H7 (cell line): ENCODE measurements at places on chromosomes 5 and 9. TPM values are rescaled to one million over a fixed set of nuclear protein-coding genes. Genes with fewer than 3 reads are reported as not detected.

NIPAL4 gene
- not detected in 2 replicates for total RNA-seq

ADAM19 gene
- 37.7 and 53.1 TPM in 2 replicates for total RNA-seq

WNT8A gene
- total RNA-seq = 7.5 and 13.2 TPM in 2 replicates

PPIC gene
- total RNA-seq = 12.6 and 13.0 TPM in 2 replicates

SYK gene
- total RNA-seq = 0.38 and 2.7 TPM in 2 replicates

NUTM2F gene
- total RNA-seq = 0.69 TPM in 1 of 2 replicates, not detected in the other

WDR38 gene
- not detected in 2 replicates for total RNA-seq

DNA sequence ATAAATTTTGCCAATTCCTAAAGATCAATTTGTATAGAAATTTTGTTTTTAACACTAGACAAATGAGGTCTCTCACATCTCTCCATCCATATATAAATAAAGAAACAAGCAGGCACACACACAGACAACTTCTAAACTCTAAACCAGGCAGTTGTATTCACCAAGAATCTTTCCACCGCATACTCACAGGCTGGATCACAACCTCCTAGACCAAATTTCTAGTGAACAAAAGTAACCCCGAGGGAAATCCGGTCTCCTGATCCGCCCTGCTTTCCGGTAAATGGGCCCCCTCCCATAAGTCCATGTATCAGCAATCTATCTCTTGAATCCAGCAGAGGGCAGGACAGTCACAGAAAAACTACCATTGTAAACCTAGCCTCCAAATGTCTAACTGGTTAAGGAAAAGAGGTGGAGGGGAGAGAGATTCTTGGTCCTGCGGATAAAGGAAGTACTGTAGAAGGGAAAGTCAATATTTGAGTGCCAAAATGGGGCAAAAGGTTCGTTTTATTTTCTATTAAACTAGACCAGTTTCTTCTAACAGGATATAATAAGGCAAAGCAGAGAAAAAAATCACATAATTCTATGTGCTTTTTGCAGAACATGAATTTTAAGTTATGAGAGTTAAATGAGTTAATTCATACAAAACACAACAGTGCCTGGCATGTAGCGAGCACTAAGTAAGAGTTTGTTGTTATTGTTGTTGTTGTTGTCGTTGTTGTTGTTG, 4.8 kb upstream of the SMU1 start:
- peak; percentile 87 for DNase-seq

GRCh38 chr9:111147041-111147440, 108.8 kb upstream of the LPAR1 start:
- DNase-seq = no peak

DNA sequence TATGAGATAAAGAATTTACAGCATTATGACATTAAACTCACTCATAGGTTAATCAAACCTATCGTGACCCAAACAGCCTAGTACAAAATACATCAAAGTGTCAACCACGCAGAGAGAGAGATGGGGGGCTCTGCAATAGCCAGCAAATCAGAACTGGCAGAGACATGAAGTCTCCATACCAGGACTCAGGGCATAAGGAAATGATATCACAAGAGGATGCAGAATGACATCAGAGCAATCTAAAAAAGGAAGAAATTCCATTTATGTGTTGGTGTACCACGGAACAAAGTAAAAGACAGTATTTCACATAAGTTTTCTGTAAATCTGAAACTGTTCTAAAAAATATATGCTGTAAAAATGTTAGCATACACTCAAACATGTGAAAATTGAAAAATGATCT, 24.6 kb downstream of the BICD2 start:
- no peak for DNase-seq

DNA sequence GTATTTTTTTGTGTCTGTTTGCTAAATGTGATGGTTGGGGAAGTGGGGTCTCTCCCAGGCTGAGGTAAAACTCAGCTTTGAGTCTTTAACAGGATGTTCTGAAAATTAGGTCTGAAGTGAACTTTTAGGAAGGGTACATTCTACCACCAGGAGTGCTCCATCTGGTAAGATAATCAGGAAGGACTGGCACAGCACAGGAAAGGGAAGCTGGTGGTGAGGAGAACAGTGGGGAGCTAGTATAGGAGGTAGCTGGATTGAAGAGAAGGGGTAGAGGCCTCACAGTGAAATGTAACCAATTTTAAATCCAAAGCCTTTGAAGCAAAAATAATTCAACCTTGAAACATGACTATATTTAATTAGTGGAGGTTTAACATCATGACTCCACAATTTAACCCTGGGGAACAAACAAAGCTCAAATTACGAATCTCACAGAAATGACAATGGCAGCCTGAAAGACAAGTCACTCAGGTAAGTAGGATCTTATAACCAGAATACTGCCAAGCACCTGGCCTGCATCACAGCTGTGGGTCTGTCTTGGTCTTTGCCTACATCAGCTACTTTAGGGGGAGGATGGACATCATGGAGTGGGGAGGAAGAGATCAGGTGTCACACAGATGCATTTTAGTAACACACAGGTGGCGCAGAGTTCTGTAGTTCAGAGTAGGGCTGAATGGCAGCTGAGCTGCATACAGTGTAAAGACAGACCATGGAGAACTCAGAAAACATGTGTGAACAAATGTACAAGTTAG, 445.3 kb downstream of the DMRT2 start:
- no peak for DNase-seq

DNA sequence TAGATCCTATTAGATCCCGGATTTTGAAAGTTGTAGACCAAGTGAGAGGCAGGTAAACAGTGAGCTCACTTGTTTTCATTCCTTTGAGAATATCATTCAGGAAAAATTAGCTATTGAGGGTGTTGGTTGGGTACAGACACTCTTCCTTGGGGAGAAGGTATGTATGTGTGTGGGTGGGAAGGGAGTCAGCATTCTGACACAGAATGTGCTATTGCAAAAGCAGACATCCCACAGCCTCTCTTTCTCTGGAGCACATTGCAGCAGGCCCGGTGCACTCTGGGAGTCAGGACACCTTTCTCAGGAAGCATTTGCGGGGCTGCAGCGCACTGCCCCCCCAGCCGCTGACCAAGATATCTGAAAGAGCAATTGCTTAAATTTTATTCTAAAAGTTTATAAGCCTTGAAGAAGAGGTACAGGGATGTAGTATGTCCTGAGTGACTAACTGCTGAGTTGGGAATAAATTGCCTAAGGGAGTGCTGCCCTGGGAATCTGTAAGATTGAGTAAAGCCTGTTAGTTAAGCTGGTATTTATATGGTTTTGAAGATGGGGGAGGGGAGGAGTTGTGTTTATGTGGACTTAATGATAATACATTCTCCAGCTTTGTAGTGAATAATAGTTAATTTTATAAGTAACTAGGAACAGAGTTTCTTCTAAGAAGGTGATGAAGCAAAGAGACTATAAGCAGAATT, 5.2 kb downstream of the TNFAIP8 start:
- DNase-seq = no peak

DNA sequence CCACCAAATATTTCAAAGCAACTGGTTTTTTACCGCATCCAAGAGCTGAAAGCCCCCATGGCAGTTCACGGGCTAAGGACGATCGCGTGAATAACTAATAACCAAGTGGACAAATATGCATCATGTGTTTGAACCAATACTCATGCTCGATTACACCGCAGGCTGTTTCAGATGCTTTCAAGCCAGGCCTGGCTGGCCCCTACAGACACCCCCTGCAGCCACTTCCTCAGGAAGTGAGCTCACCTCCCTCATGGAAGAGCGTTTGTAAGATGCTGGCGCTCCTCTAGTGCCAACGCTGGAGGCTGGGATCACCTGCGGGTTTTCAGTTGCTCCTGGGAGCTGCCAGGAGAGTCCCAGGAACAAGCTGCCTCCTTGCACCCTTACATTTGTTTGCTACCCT, 53.9 kb upstream of the PTCH1 start:
- peak; percentile 52 for DNase-seq

- no peak for DNase-seq
Observed at GRCh38 chr5:14945450-14945849, 73.9 kb upstream of the ANKH start.

DNA sequence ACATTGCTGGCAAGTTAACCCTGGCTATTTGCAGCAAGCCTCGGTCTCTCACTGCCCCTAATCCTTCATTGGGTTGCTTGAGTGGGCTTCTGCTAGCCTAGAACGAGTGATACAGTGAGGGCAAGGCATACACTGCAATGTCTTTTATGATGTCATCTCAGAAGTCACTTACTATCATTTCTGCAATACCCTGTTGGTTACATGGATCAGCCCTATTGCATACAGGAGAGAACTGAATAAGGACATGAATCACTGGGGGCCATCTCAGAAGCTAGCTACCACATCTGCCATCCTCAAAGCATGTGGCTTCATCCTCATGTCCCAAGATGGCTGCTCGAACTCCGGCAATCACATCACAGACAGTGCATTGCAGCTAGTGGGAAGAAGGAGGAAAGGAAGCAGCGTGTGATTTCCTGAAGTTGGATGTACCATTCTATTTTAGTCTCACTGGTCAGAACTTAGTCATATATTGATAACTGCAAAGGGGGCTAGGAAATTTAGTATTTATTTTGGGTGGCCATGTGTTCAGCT, 33.3 kb upstream of the CDKN2AIPNL start:
- DNase-seq = no peak

GRCh38 chr5:116759860-116760640, 185.4 kb upstream of the SEMA6A start:
- DNase-seq = peak; percentile 67

- no peak for DNase-seq
Observed at GRCh38 chr5:55241746-55242145, 8.3 kb upstream of the CCNO start.

GRCh38 chr5:64299805-64300204, 134.2 kb downstream of the RNF180 start:
- DNase-seq = no peak

DNA sequence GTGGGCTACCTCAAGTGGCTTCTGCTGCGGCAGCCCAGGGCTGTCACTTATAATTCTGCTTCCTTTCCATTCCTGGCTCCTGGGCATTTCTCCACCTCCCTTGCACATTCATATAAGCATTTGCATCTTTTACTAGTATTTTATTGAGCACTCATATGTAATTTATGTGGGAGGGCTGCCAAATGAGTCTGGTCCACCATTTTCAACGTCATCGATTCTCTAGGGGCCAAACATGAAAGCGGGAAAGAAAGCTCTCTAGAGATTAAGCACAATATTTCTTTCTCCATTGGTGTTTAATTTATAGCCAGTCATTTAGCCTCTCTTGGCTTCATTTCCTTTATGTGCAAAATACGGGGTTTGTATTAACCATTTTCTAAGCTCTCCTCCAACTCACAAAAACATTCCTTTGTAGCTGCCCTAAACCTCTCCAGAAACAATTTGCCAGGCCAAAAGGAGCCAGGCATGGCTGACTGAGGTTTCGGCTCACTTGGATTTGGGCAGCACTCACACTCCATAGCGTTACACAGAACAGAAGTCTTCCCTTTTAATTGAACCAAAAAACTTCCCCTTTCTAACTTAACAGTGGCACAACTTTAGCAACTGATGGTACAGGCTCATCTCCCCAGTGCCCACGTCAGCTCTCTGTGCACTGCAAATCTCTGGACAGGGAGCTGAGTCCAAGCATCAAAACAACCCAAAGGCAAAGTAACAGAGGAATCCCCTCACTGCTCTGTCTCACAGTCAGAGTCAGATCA, 183.5 kb downstream of the ROR2 start:
- no peak for DNase-seq

DNA sequence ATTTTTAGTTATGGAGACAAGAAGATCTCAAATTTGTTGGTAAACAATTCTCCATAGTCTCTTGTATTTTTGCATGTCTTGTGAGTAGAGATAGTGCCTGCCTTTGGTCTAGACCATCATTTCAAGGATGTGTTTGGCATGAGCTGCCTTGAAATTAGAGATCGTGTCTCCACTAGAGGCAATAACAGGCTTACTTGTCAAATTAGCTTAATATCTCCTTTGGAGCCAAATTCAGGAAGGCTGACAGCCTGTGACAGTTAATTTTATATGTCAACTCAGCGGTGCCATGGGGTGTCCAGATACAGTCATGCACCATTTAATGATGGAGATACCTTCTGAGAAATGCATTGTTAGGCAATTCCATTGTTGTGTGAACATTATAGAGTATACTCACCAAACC, 24.8 kb upstream of the PRDM9 start:
- no peak for DNase-seq

DNA sequence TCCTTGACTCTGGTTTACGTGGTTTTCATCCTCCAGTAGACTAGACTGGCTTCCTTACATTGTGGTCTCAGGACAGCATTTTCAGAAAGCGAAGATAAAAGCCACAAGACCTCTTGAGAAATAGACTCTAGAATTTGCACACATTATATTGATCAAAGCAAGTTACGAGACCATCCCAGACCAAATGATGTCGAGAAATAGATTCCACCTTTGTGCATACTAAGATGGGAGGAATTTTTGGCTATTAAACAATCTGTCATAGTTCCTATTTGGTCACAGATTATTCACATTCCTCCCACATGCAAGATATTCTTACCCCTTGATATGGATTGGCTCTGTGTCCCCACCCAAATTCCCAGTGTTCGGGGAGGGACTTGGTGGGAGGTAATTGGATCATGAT, 65.6 kb downstream of the TEX10 start:
- DNase-seq = no peak

DNA sequence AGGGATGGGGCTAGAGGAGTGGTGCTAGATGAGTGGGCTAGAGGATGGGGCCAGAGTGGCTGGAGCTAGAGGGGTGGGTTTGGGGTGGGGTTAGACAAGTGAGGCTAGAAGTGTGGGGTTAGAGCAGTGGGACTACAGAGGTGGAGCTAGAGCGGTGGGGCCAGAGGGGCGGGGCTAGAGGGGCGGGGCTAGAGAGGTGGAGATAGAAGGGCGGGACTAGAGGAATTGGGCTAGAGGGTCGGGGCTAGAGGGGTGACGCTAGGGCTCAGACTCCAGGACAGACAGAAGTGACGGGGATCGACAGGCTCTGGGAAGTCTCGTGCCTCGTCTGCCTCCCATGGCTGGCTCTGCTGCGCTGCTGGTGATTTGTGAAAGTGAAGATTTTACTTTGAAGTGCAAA, 31.0 kb upstream of the TENT4A start:
- DNase-seq = peak; percentile 71

- no peak for DNase-seq
Observed at GRCh38 chr9:88923653-88924288, 67.5 kb upstream of the S1PR3 start.

DNA sequence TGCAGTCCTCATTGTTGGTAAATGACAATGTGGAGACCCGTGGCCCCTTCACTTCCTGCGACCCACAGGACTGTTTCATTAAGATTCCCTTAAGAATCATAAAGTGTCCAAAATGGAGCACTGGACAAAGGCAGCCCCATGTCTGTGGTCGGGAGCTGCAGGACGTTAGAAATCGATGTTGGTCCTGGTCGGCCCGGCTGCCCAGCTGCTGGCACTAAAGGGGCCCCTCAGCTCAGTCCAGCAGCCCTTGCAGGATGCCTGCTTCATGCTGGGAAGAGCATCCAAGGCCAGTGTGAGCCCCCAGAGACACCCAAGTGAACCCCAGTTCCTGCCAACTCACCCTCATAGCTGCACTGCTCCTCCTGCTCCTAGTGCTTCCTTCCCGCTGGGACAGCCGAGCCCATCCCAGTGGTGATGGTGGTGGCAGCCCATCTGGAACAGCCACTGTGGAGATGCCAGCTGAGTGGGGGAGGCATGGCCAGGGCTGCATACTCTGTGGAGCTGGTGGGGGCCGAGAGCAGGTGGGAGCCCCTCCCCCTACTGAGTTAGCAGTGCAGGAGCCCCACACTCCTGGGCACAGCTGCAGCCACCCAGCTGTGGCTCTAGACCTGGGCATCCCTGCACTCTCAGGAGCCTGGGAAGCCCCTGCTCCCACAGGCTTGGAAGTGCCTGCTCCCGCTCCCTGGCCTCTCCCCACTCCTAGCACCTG, 168.0 kb upstream of the IRX2 start:
- peak; percentile 20 for DNase-seq

- no peak for DNase-seq
Observed at GRCh38 chr9:134559013-134559412, 82.6 kb upstream of the COL5A1 start.
